ENCODE measurements at places on chromosomes 4 and X.

DNA sequence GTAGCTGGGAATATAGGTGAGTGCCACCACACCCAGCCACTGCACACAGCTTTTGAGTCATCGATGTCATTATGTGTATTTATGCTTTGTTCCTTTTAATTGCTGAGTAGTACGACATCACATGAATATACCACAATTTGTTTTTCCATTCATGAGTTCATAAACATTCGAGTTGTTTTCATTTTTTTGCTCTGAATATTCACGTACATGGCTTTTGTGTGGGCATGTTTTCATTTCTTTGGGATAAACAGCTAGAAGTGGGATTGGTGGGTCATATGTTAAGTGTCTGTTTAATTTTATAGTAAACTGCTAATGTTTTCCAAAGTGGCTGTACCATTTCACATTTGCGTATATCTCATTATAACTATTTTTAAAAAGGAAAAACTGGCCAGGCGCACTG lies 45.1 kb upstream of the KDR start:
- DNase-seq: no peak

DNA sequence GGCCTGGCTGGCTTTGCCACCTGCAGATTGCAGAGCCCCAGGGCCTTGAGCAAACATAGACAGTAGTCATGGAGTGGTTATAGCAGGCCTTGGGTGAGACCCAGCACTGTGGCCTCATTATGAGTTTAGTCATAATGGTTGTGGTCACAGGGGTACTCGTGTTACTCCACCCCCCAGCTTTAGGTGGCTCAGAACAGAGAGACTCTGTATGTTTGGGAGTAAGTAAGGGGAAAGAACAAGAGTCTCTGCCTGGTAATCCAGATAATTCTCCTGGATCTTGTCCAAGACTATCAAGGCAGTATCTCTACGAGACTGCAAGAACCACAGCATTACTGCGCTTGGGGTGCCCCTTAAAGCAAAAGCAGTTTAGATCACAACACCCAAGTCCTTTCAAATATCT lies 62.3 kb upstream of the SCRG1 start:
- no peak for DNase-seq

- no peak for DNase-seq
Measured at GRCh38 chr4:167537761-167538160, 303.5 kb upstream of the SPOCK3 start.

- DNase-seq: no peak
Measured at GRCh38 chrX:37677765-37678164, 7.8 kb upstream of the XK start.

- DNase-seq: no peak
Measured at GRCh38 chr4:26075583-26075982, 161.6 kb downstream of the SMIM20 start.

- DNase-seq: no peak
Measured at GRCh38 chr4:130479020-130479419, 1383.1 kb downstream of the C4orf33 start.

- DNase-seq: no peak
Measured at GRCh38 chr4:64250488-64250887, 158.8 kb downstream of the TECRL start.

DNA sequence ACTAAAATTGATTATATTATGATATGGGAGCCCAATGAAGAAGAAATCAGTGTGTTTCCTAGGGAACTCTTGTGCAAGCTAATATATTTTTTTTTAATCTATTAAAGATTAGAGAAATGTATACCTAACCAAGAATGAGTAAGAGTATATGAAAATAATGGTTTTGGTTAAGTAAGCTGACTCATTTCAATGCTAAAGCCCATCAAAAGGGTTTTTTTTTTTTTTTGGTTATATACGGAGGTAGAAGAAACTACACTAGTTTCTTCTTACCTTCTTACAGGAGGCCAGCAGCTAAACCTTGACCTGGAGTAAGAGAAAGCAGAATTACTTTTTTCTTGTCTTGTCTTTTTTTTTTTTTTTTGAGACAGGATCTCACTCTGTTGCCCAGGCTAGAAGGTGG lies 27.5 kb downstream of the RUFY3 start:
- DNase-seq: no peak

DNA sequence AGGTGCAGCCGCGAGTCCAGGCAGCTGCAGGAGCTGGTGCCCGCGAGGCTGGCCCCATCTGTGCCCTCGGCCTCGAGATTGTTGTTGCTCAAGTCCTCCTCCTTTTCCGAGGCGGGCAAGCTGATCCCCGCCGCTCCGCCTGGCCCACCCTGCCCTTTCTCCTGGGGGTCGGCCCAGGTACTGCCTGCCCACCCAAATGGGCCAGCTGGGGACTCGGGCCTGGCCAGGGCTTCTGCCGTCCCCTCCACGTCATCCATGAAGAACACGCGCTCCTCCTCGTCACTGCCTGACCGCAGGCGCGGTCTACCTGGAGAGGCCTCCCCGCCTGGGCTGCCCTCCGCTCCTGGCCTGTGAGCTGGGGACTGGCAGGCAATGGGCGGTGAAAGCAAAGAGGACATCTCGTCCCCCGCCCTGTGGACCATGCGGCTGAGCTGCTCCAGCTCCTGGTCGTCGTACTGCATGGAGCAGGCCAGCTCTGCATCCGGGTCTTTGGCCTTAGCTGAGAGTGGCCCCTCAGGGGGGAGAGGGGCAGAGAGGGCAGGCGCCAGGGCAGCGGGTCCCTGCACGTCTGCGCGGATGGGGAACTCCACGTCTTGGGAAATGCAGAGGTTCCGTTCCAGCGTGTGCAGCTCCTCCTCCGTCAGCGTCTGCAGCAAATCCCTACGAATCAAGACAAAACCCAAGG lies 43.1 kb upstream of the MXD4 start:
- DNase-seq: no peak

DNA sequence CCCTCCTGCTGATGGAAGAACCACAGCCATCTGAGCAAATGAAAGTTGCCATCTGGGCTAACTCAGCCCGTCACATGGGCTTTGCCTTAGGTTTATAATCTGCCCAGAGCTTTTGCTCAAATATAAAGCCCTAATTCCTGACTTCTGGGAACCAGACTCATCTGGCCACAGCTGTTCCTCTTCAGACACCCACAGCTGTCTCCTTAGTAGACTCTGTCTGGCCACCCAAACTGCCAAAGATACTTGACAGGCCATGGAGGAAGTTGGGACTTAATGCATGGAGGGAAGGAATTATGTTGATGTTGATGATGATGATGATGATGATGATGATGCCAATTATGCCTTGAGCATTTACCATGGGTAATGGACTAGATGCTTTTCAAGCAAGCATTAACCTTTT lies 8.0 kb downstream of the LGI2 start:
- DNase-seq: no peak

- DNase-seq: peak; percentile 14
Measured at GRCh38 chr4:177574446-177574845, 132.2 kb upstream of the AGA start.

- peak; percentile 53 for DNase-seq
Measured at GRCh38 chr4:40909363-40909876, 159.7 kb downstream of the NSUN7 start.

DNA sequence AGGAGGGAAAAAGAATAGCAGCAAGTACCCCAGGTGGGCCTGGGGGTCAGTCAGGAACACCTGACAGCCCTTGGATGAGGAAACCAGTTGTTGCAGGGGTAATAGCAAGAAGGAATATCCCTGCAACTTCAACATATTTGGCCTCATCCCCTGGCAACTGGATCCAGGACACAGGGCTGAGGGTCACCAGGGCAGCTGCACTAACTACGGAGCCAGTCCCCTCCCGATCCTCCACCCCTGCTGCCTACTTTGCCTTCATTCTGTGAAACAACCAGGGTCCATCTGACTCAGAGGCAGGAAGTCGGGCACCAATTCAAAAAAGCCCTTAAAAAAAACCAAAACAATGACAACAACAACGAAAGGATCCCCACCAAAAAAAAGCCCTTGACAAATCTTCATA lies 52.9 kb downstream of the FRMPD3 start:
- DNase-seq: no peak

DNA sequence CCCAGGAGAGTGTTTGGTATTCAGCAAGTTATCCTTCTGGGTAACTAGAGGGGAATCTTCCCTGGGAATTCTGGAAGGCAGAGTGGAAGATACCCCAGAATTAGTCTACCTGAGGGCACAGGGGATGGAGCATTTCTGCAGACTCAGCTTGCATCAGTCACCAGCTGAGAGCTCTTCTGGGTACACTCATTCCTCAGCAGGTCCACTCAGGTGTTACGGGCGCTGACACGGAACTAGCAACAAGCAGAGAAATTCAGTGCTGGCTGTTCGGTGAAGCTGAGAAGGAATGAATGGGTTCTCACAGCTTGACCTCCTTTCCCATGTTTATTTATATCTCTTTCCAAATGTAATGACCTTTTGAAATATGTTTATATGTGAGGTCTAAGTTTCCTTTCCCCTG lies 106.0 kb upstream of the PNPLA4 start:
- DNase-seq: no peak

- DNase-seq: no peak
Measured at GRCh38 chr4:19803406-19803805, 448.3 kb upstream of the SLIT2 start.

GRCh38 chr4:5370286-5370685 lies 319.0 kb downstream of the STK32B start:
- DNase-seq: no peak

- DNase-seq: no peak
Measured at GRCh38 chr4:1211371-1211770, 37.6 kb downstream of the CTBP1 start.

- DNase-seq: no peak
Measured at GRCh38 chr4:94917146-94917545, 159.4 kb downstream of the BMPR1B start.

DNA sequence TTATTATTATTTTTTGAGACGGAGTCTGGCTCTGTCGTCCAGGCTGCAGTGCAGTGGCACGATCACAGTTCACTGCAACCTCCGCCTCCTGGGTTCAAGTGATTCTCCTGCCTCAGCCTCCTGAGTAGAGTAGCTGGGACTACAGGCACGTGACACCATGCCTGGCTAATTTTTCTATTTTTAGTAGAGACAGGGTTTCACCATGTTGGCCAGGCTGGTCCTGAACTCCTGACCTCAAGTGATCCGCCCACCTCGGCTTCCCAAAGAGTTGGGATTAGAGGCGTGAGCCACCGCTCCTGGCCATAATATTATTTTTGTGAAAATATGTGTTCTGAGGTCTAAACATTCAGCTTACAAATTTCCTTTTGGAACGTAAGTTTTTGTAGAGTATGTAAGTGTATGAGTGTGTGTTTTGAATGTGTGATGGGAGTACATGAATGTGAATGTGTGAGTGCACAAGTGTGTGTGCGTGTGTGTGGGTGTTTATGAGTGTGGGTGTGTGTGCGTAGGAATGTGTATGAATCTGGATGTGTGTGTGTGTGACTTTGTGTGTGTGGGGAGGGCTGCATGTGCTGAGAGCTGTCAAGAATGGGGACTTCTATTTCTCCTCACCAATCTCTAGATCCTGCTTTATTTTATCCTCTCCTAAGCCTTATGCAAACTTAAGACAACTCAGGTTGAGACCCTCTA lies 5.7 kb upstream of the MGST2 start:
- DNase-seq: no peak

GRCh38 chrX:13432414-13433297 lies 112.8 kb upstream of the ATXN3L start:
- DNase-seq: peak; percentile 76

DNA sequence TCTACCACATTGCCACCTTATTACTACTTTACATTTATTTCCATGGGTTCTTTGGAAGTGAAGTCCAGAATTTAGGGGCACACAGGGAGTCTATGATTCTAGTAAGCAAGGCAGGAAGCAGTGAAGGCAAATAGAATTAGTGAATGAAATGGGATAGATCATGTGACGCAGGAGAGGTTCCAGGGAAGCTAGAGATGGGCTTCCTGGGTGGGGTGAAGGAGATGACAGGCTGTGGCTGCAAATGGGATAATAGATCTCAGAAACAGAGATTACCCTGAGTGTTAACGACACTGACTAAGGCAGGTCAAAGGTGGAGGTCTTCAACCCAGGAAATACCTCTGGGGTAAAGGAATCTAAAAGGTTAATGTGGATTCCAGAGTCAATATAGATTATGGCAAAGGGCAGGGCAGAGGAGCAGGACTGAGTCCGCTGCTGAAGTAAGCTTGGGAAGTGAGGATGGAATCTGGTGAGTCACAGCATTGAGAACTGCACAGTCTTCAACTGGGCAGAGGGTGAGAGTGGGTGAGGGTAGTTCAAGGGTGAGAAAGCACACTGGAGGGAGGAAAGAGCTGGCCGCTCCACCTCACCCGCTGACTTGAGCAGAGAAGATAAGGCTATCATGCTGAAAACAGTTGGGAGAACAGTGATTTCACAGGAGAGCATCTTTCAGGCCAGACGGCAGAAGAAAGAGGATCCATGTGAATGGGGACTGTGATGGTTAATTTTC lies 70.8 kb downstream of the ANXA3 start:
- peak; percentile 42 for DNase-seq

GRCh38 chr4:110196206-110196870 lies 2.1 kb downstream of the ELOVL6 start:
- no peak for DNase-seq

- DNase-seq: peak; percentile 98
Measured at GRCh38 chr4:113958766-113959538, 20.5 kb downstream of the ARSJ start.

GRCh38 chr4:52983563-52984303 lies 121.6 kb downstream of the RASL11B start:
- peak; percentile 38 for DNase-seq

DNA sequence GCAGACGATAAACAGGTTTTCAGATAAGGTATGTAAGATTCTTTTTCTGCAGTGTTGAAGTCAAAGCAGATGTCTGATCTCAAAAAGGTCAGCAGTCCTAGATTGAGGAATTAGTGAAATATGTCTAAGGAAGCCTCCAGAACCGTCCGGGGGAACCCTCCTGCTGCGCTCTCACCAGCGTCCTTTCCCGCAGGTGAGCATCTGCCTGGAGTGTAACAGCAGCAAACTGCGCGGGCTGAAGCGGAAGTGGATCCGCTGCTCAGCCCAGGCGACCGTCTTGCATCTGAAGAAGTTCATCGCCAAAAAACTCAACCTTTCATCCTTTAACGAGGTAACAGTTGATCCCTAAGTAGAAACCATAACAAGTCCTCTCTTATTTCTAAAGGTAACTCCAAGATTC lies 55.5 kb downstream of the PCGF3 start:
- no peak for DNase-seq

DNA sequence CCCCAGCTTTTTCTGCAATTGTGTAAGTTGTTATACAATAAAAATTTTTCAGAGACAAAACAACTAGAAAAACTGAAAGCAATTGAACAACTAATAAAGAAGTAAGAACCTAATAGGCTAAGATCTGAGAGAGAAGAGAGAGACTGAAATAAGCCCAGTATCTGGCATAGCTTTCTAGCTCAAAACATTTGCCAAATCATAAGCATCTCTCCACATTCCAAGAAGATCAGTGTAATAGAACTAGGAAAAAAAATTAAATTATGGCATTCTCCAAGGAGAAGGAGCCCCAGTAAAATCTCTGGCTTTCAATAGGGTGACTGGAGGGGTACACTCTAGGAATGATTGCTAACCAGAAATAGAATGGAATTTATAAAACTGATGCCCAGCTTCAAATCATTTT lies 19.0 kb upstream of the PPP3CA start:
- DNase-seq: no peak

DNA sequence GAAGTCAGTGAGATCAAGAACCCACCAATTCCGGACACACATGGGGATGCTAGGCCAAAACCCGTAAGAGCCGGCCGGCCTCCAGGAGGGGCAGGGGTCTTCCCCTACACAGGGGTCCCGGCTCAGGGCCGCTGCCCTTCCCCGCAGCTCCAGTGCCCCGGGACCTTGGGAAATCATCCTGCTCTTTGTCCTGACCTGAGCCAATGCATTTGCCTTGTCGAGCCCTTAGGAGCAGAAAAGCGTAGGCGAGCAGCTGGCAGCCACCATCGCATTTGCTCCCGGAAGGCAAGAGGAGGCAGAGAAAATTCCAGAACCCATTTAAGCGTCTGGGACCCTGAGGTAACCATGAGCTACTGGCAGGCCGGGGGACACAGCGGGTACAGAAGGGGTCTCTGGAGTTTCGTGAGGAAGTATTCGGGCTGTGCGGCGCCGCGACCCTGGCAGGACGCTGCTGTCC lies 7.4 kb upstream of the TNIP2 start:
- DNase-seq: no peak

Data from HS-5 (cell line).